CD8-positive, alpha-beta memory T cell (primary cell): ENCODE measurements at places on chromosomes 4 and X. TPM values are rescaled to one million over a fixed set of nuclear protein-coding genes. Genes with fewer than 3 reads are reported as not detected.

The GIMD1 gene
- not detected for total RNA-seq

DNA sequence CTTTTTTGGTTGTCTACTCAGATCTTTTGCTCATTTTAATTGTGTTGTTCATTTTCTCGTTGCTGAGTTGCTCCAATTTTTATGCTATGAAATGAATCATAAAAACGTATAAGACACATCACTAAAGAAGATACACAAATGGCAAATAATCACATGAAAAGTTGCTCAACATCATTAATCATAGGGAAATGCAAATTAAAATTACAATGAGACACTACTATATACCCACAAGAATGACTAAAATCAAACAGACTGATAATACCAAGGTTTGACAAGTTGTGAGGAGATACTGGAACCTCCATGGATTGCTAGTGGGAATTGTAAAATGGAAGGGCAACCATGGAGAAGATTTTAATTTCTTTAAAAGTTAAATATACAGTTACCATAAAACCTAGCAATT, 17.0 kb downstream of the GSTCD start:
- no peaks in the 10 kb centered on the region for H3K36me3 ChIP-seq
- H3K27ac ChIP-seq = no peak overlapping the region
- no peak for DNase-seq
- no peaks in the 10 kb centered on the region for H3K27me3 ChIP-seq

DNA sequence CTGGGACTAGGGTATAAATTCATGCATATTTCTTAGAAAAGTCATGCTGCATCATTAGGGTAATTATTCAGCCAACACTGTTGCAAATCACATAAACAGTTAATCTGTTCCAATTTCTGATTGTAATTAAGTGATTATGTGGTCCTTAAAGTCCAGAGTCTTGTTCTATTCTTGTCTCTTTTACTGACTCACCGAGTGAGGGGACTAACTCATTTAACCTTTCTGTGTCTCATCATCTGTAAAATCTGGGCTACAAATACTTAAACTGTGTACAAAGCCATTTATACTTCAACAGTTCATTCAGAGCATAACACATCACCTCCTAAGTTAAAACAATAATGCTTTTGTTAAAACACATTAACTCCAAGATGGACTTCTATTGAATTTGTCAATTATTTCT, 65.4 kb upstream of the KLHL13 start:
- no peak for DNase-seq
- no peaks in the 10 kb centered on the region for H3K36me3 ChIP-seq
- no peak overlapping the region for H3K4me3 ChIP-seq
- H3K27me3 ChIP-seq = no peaks in the 10 kb centered on the region

DNA sequence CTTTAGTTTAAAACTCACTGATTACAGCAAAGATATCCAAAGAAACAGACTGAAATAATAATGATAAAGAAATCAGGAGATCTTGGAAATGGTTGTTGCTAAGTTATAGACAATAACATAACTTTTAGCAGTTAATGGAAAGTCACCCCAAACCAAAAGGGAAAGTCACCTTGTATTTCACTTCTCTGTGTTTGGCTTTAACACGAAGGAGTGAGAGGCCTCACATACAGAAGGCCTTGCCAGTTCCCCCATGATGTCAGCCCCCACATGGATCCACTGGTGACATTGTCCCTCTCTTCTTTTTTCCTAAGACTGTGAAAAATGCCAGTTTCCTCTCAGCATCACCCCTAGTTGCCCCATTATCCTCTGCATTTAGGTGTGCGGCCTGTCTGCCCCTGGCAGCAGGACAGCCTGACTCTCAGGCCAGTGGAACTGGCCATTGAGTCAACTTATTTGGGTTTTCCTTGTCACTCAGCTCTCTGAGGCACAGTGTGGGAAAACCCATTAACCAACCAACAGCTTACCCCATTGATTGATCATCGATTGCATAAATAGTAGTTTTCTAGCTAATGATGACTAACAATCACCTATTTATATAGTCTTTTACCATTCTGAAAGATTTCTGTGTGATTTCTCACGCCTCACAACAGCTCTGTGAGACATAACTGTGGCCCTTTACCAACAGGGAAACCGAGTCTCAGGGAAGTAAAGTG, 308.1 kb downstream of the PTTG2 start:
- H3K27ac ChIP-seq = no peak overlapping the region
- no peaks in the 10 kb centered on the region for H3K4me1 ChIP-seq
- H3K4me3 ChIP-seq = no peak overlapping the region
- no peak for DNase-seq

DNA sequence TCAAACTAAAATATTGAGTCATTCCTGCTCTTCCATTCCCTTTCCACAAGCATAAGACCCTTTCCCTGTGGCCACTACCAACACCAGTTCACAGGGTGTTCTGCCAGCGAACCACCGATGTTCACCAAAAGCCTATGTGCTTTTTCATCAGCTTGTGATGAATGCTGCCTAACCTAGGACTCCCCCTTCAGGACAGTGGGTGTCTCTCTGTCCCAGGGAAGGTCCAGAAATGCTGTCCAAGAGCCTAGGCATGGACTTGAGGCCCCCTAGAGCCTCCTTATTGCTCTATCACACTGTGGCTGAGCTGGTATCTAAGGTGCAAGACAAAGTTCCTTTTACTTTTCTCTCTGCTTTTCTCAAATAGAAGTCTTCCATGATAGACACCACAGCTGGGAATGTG, 1015.6 kb downstream of the PCDH19 start:
- H3K27me3 ChIP-seq = no peaks in the 10 kb centered on the region
- H3K4me3 ChIP-seq = no peak overlapping the region
- no peak overlapping the region for H3K27ac ChIP-seq
- no peaks in the 10 kb centered on the region for H3K36me3 ChIP-seq
- no peak for DNase-seq
- no peaks in the 10 kb centered on the region for H3K4me1 ChIP-seq

The TKTL1 gene
- not detected for total RNA-seq

DNA sequence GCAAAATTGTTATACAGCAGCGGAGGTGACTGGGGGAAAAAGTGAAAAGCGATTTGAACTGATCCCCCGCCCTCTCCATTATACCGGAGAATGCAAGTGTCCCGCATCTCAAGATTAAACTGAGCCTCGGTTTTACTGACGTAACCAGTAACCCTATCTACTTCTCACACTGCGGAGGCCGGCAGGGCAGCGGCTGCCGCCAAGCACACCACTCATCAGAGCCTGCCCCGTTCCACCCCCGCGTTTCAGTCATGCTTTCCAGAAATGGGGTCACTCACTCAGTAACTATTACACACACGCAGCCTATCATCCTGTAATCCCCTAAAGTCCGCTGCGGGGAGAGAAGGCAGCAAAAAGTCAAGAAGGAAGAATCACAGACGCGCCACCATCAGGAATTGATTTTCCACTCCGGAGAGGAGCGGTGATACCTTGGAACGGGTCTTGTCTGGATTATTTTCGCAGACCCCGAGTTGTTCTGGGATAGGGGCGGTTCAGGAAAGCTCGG, 1.4 kb downstream of the RPS6KA3 start:
- H3K27ac ChIP-seq = peak overlapping the region; percentile 84
- no peaks in the 10 kb centered on the region for H3K36me3 ChIP-seq
- peak; percentile 63 for DNase-seq
- H3K4me3 ChIP-seq = peak overlapping the region; percentile 81

- no peak overlapping the region for H3K4me3 ChIP-seq
- H3K4me1 ChIP-seq = no peaks in the 10 kb centered on the region
- no peak for DNase-seq
- H3K36me3 ChIP-seq = no peaks in the 10 kb centered on the region
- H3K27ac ChIP-seq = no peak overlapping the region
Observed at GRCh38 chr4:55801498-55801897, 18.1 kb upstream of the EXOC1L start.

GRCh38 chrX:36445566-36445965, 526.0 kb downstream of the CFAP47 start:
- no peaks in the 10 kb centered on the region for H3K36me3 ChIP-seq
- no peak overlapping the region for H3K4me3 ChIP-seq
- no peaks in the 10 kb centered on the region for H3K27me3 ChIP-seq
- no peak for DNase-seq

DNA sequence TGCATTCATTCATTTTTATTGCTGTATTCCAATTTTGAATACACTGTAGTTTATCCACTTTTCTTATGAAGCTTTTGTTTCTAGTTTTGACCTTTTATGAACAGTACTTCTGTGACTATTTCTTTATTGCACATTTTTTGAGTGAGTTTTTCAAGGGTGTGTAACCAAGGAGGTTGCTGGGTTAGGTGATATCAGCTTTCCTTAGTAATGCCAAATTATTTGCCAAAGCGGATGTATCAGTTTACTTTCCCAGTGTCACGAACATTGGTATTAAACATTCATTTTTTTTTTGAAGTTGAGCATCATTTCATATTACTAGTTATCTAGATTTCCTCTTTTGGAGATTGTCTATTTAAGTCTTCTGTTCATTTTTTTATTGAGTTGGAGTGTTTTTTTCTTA, 32.9 kb downstream of the STIM2 start:
- H3K4me3 ChIP-seq = no peak overlapping the region
- H3K27me3 ChIP-seq = no peaks in the 10 kb centered on the region
- DNase-seq = no peak
- no peaks in the 10 kb centered on the region for H3K36me3 ChIP-seq
- no peak overlapping the region for H3K27ac ChIP-seq

DNA sequence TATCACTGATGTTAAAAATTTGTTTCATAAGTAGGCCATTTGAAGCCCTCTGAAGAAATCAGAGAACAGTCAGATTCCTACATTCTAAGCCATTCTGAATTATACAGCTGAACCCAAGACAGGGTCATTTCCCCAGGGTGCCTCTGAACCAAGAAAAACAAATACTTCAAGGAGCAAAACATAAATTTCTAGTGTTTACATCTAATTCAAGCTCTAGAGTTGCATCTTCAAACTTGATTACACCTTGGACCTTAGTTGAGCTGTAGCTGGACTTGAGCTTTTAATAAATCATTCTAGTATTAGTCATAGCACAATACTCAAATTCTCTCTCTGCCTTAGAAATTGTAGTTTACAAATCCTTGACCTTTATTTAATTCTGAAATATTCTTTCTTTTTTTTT, 87.6 kb upstream of the IL15 start:
- no peaks in the 10 kb centered on the region for H3K27me3 ChIP-seq
- H3K4me3 ChIP-seq = no peak overlapping the region
- no peak overlapping the region for H3K27ac ChIP-seq
- no peaks in the 10 kb centered on the region for H3K4me1 ChIP-seq
- DNase-seq = no peak

The CHST7 gene
- 3.9 TPM for total RNA-seq

The MAGEH1 gene
- 15.4 TPM for total RNA-seq

The NPFFR2 gene
- total RNA-seq = not detected

GRCh38 chr4:77149789-77150188, 7.2 kb upstream of the CCNG2 start:
- H3K4me3 ChIP-seq = no peak overlapping the region
- H3K27me3 ChIP-seq = no peaks in the 10 kb centered on the region
- peaks cover 7% of the 10 kb centered on the region for H3K4me1 ChIP-seq
- DNase-seq = no peak
- H3K36me3 ChIP-seq = no peaks in the 10 kb centered on the region

The NOX1 gene
- total RNA-seq = not detected

The CPE gene
- not detected for total RNA-seq

The SPON2 gene
- total RNA-seq = 2.7 TPM

The CSTF2 gene
- total RNA-seq = 59.5 TPM

The RBMX2 gene
- total RNA-seq = 29.2 TPM

DNA sequence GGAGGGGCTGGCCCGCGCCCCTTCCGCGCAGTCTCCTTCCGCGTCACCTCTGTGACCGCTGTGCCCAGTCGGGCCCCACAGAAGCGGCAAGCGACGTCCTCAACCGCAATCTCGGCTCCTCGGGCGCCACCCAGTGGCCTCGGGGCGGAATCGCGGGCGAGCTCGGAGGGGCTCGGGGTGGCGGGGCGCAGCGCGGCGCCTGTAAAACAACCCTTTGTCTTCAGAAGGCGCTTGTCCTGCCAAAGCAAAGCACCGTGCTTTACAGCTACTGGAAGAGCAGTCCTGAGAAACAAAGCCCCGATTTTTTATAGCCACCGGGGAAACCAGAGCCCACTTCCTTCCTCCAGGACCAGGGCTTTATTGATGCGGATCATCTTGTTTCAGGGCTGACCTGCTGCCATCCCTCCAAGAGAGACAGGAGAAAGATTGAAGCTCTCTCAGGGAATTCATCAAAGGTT, 37.3 kb upstream of the CDKN2AIP start:
- peak; percentile 86 for DNase-seq
- H3K27ac ChIP-seq = peak overlapping the region; percentile 64
- no peaks in the 10 kb centered on the region for H3K27me3 ChIP-seq
- H3K36me3 ChIP-seq = no peaks in the 10 kb centered on the region

DNA sequence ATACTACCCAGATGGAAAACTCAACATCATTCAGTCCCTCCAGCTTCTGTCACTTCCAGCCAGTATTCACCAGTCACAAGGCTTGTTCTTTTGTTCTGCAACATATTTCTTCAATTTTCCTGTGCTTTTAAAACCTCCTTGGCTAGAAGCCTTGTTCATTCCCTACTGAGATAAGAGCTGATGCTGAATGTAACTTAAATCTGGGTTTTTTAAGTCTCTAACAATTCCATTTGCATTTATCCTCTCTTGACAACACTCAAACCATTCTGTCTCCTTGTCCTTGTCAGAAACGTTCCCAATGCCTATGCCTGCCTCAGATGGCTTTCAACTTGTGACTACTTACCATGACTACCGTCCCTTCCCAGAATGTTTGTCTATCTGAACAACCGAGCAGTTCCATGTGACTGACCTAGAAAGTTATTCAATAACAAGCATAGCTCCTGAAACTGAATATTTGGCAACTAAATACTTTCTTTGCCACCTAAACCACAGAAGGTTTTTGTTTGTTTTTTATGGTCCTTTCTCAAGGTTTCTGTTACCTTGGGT, 682.9 kb upstream of the GALNTL6 start:
- no peak overlapping the region for H3K27ac ChIP-seq
- no peak overlapping the region for H3K4me3 ChIP-seq
- no peaks in the 10 kb centered on the region for H3K27me3 ChIP-seq
- DNase-seq = no peak
- H3K4me1 ChIP-seq = no peaks in the 10 kb centered on the region
- no peaks in the 10 kb centered on the region for H3K36me3 ChIP-seq

The CCSER1 gene
- not detected for total RNA-seq

DNA sequence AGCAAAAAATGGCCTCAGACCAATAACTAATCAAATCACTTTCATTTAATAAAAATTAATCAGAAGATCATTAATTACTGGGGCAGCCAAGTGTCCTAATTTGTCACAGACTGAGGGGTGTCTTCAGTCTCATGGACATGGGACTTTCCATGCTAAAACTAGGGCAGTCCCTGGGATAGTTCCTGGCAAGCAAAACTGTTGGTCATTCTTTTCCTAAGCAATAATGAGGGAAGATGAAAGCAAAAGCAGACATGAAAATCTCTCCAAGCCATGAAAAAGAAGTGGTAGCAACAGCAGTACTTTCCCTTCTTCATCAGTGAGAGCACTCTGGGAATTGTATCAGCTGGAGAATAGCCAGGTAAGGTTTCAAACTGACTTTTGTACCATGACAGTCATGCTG, 3.7 kb upstream of the ANTXR2 start:
- peaks cover 21% of the 10 kb centered on the region for H3K4me1 ChIP-seq
- H3K4me3 ChIP-seq = no peak overlapping the region
- no peak overlapping the region for H3K27ac ChIP-seq
- no peaks in the 10 kb centered on the region for H3K36me3 ChIP-seq
- DNase-seq = no peak
- no peaks in the 10 kb centered on the region for H3K27me3 ChIP-seq

- H3K4me1 ChIP-seq = no peaks in the 10 kb centered on the region
- no peak within 1 kb of the TSS for H3K4me3 ChIP-seq
- no peak within 1 kb of the TSS for H3K27ac ChIP-seq
- DNase-seq = no peak
- H3K27me3 ChIP-seq = no peaks in the 10 kb centered on the region
Observed at GRCh38 chrX:37349221-37350033, at the start of gene PRRG1. PRRG1 (plus strand) TSS chrX:37349364; CDS start chrX:37406250, 56,886 bp downstream.

The FAM9C gene
- total RNA-seq = not detected

GRCh38 chrX:37441377-37441776, 92.2 kb downstream of the PRRG1 start:
- no peaks in the 10 kb centered on the region for H3K36me3 ChIP-seq
- H3K4me1 ChIP-seq = no peaks in the 10 kb centered on the region
- no peaks in the 10 kb centered on the region for H3K27me3 ChIP-seq
- no peak overlapping the region for H3K4me3 ChIP-seq
